Motor neuron (in vitro differentiated cells): ENCODE measurements at places on chromosomes 1 and 21.

GRCh38 chr1:33346533-33346926 is 25.6 kb upstream of the A3GALT2 start:
- ATAC-seq = no peak

DNA sequence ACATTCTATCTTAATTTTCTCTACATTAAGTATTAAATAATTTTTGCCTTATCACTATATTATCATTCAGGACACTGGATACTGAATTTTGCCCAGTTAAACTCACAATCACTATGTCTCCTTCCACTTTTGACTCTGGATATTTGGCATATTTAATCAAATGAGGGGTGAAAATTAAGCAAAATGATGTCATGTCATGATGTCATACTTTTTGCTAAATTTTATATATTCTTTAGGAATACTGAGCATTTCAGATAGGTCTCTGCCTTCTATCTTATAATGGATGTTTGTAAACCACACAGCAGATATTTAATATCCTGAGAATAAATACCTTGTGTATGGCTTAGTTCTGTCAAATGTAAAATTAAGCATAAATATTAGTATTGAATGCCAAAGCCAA is 79.5 kb upstream of the HIVEP3 start:
- ATAC-seq = no peak

GRCh38 chr1:228884615-228885566 is 149.6 kb downstream of the RHOU start:
- no peak for ATAC-seq

- no peak for ATAC-seq
Measured at GRCh38 chr1:172719066-172719627, 60.2 kb downstream of the FASLG start.

DNA sequence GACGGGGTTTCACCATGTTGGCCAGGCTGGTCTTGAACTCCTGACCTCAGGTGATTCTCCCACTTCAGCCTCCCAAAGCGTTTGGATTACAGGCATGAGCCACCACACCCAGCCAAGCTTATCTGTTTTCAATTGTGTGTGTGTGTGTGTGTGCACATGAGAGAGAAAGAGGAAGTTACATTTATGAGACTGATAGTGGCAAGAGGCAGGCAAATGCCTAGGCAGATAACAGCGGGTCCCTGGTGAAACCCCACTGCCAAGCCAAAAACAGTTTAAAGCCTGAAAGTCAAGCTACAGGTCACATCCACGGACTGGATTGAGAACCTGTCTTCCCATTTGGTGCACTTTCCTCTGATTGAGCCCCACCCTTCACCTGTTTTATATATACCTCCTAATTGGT is 35.1 kb upstream of the IFNGR2 start:
- ATAC-seq = no peak

DNA sequence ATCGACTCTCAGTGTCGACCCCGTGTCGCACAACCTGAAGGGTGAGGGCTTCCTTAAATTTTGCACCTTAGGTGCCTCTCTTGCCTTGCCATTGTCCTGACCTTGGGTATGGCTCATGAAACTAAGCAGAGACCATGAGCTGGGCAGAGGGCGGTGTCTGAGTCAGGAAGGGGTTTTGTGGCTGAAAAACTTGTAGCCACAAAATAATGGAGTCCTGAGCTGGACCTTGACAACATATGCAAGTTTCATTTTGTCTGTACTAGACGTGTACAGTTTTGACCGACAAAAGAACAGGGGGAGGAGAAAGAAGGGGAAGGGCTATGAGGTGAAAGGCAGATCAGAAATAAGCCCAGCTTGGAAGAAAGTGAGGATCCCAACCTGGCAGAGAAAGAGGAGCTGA is 8.3 kb upstream of the RUNX1 start:
- ATAC-seq = no peak

DNA sequence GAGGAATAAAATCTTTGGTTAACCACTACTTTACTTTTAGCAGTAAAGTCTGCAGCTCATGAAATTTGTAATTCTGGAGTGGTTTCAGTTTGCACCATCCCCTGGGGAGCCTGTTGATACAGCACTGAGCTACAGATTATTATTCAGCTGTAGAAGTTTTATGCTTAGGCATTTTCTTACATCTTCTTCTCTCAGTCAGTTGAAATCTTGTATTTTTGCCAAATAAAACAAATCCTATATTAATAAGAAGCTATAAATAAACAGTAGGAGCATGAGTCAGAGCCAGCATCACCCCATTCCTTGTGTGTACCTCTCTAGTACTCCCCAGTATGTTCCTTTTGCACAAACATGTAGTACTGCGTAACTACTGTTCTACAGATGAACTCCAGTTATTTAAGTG is 118.9 kb downstream of the ATF6 start:
- ATAC-seq = no peak

- ATAC-seq = no peak
Measured at GRCh38 chr1:156975084-156975483, 54.7 kb downstream of the LRRC71 start.

DNA sequence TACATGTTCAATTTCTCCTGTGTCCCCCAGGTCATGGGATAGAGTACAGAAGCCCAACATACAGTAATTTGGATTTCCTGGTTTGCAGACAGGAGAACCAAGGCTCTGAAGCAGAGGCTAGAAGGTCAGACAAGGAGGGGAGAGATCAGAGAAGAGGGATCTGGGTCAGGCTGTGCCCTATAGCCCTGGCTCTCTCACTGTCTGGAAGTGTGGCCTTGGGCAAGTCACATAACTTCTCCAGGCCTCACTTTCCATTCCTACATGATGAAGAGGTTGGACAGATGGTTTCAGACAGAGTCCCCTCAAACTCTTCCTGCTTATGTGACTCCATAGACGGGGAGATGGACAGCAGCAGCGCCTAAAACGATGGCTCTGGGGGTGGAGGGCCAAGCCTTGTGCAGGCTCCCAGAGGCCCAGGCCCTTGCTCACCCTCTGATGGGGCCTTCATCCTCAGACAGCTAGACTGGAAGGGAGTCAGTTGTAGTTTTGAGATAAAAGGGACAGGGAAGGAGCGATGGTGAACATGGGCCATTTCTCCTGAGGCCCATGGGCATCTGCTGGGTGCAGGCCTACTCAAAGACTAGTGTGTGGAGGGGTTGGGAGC is 2.9 kb downstream of the TRIM62 start:
- ATAC-seq = no peak

- peak; percentile 41 for ATAC-seq
Measured at GRCh38 chr1:54153535-54154439, 987 bp upstream of the CDCP2 start.

DNA sequence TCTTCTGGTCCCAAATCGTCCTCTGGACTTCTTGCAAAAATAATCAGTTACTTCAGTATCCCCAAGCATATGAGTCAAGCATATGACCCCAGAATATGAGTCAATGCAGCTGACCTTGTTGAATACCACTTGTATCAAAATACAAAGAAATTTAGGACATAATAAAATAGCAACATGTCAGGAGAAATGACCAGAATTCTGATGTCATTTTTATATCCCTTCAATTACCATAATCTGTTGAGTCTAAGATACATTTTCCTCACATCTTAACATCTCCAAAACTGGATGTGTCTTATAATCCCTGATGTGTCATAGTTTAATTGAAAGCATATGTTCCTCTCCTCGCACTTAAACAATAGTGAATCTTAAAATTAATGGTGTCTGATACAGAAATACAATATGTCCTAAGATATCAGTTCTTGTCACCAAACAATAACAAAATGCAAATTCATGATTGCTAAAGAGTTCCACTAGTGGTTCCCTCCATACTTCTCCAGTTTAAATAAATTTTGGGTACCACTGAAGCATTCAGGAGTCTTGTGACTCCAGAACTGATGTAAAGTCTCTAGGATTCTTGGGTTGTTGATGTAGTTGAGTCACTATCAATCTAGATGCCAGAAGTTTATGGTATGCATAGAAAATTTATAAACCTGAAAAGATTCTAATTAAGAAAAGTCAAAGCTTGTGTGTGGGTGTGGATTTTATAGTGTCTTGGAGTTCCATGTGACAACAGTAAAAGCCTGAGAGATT is 41.8 kb downstream of the KIFAP3 start:
- ATAC-seq = no peak

GRCh38 chr1:234303231-234303630 is 70.0 kb upstream of the COA6 start:
- ATAC-seq = no peak

DNA sequence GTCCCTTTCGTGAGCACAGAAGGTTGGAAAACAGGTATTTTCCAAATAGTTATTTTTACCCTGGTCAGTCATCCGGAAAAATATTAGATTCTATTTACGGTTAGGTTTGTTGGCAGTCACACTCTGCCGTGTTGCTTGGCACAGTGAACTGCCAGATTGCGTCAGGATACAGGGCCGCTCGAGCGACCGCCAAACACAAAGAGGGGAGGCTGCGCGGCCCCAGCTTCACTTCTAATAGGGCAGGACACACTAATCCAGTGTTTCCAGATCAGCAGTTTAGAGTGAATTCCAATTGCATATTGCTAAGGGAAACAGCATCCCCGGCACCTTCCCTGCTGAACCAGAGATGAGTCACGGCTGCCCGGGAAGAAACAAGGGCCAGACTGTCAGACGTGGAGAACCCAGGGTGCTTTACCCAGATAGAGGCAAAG is 22.9 kb downstream of the UMODL1 start:
- peak; percentile 62 for ATAC-seq

DNA sequence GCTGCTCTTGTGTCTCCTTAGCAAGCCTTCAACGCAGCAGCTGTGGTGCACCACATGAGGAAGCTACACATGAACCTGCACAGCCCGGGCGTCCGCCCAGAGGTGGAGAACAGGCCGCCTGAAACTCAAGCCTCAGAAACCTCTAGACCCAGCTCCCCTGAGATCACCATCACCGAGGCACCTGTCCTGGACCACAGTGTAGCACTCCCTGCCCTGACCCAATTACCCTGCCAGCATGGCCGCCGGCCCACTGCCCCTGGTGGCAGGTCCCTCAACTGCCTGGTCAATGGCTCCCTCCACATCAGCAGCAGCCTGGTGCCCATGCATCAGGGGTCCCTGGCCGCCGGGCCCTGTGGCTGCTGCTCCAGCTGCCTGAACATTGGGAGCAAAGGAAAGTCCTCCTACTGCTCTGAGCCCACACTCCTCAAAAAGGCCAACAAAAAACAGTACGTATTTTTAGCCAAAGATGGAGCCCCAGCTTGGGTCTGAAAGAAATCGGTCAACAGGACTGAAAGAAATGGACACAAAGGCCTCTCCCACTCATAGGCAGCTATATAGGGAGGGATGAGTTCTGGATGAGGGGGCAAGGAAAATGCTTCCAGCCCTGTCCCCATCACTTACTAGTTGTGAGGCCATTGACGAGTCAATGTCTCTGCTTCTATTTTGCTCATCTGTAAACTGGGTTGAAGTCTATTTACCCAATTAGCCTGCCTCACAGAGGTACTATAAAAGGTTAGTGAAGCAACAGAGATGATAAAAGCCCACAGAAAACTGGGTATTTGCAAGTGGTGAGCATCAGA is 28.5 kb downstream of the CAMK1G start:
- no peak for ATAC-seq

DNA sequence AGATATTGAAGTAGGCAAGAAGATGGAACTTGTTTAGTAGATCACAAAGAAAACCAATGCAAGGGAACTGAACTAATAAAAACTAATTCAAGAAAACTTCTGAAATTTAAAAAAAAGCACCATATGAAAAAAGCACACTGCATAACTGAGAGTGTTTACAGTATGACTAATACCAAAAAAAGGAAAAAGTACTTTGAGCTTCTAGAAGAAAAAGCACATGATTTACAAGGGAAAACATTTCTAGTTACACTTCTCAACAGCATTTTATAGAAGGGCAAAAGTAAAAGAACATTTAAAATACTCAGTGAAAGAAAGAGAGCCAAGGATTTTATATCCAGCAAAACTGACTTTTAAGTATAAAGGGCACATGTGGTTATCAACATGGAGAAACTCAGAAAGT is 233.6 kb downstream of the RPS6KC1 start:
- peak; percentile 38 for ATAC-seq

DNA sequence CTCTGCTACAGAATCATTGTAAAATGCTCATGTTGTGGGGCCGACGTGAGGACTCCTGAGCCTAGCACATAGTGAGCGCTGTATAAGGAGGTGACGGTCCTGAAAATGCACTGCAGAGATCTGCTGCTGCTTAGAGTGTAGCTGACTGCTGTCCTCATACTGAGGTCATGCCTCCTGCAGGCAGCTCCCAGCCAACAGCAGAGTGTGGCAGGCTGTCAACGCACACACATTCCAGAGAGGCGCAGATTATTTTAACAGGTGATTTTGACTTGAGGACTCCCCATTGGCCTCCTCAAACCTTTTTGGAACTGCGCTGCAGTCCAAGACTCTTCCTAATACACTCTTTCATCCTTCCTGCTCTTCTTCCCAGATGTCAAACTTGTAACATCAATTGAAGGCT is 119.8 kb upstream of the KCNJ6 start:
- ATAC-seq = no peak

DNA sequence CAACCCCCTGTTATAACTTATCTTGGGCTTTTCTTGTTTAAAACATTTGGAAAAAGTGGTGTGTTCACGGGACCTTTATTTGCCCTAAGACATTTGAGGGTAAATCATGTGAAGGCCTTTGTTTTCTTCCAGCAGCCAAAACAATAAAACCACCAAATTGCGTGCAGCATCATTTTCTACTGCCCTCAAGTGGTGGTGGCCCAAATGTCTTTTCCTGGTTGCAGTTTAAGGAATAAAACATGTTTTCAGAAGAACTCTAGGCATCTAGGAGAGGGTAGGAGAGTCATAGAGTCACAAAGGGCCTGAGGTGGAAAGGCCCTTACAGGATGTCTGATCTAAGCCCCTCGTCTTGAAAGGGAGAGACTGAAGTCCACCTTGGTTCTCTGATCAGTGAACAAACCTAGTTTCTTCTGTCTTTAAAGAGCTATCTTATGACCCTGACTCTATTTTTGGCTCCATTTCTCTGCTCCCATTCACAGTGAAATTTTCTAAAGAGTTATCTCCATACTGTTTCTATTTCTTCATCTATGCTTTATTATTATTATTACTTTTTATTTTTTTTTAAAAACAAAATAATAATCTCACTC is 16.0 kb upstream of the EPS15 start:
- no peak for ATAC-seq

DNA sequence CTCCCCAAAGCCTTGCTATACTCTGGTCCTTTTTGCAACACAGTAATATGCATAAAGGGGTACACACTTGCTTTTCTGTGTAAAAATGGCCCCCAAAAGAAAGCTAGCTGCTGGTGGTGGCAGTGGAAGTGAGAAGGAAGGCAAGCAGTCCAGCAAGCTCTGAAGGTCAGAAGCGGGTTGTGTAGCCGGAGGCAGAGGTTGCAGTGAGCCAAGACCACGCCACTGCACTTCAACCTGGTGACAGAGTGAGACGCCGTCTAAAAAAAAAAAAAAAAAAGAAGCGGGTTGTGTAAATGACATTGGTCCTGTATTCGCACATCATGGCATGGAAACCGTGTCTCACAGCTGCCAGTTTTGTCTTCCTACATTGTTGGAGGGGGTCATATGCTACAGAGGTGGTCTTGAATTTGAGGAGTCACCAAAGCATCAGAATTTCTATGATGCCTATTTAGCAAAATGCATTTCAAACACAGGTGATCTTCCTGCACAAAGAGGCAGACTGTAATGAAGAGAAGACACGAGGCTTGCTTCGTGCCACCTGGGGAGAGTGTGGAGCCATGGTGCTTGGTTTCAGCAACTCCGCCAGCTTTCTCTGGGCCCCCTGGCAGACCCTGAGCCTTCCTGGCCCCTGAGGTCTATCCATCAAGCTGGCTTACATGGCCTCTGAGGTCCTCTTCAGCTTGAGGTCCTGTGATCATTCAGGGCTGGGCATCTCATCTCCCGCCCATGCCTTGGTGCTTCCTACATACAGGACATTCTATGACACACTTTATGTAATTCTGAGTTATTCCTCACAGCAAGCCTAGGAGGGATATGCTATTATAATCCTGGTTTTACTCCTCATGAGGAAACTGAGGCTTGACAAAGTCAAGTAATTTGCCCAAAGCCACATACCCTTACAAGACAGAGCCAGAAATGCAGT is 71.0 kb downstream of the TOMM20 start:
- no peak for ATAC-seq
